Stromal cell of bone marrow (primary cell): ENCODE measurements at places on chromosomes 1 and 21.

DNA sequence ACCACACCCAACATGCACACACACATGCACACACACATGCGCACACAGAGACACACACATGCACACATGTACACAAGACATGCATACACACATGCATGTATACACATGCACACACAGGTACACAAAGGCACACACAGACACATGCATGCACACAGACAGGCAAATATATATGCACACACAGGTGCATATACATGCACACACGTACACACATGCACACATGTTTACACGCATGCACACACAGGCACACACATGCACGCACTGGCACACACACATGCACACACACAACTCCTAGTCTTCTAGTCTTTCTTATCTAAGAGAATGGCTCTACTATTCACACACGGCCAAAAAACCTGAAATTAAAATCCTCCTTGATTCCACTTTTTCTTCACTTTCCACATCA is 222.7 kb upstream of the PLD5 start:
- no peak for DNase-seq

DNA sequence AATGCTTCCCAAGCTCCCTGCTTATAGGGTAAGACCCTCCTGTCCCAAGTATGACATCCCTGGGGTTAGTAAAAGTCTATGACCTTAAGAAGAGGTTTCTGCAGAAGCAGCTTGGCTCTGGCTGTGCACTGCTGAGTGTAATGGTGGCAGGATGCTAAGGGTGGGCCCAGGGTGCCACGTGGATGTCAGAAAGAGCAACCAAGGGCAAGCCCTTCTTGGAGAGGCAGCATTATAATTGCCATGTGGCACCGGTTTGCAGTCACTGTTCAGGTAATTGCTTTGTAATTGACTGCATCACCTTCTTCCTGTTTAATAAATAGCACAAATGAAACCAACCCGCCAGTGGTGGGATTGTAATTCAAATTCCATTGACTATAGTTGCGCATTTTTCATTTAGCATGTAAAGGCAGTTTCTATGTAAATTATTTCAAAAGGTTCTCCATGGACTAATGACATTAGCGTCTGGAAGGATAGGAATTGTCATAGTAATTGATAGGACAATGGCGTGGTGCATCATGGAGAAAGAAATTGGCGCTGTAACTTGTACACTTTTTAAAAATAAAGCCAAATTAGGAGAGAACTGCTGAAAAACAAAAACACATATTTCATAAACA is 490.6 kb upstream of the VAMP3 start:
- DNase-seq: no peak

GRCh38 chr1:229024528-229025130 is 246.3 kb upstream of the RAB4A start:
- peak; percentile 70 for DNase-seq

DNA sequence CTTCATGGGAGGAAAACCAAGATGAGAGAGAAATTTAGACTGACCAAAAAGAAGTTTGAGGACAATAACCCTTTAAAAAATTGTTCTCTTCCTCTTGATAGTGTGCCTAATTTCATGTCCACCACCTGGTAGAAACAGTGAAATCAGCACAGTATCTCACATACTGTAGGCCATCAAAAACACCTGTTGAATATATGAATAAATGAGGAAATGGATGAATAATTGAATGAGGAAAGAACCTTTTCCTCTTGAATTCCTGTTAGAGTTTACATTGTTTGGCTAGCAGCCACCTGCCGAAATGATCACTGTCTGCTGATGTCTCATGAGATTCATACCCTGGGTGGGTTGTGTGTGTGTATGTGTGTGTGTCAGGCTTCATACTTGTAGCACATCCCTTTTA is 198.7 kb upstream of the PBX1 start:
- DNase-seq: no peak

- no peak for DNase-seq
These were observed 28.1 kb upstream of the WASF2 start for GRCh38 chr1:27517907-27518718.

- DNase-seq: no peak
These were observed 66.6 kb upstream of the POU3F1 start for GRCh38 chr1:38113159-38113666.

DNA sequence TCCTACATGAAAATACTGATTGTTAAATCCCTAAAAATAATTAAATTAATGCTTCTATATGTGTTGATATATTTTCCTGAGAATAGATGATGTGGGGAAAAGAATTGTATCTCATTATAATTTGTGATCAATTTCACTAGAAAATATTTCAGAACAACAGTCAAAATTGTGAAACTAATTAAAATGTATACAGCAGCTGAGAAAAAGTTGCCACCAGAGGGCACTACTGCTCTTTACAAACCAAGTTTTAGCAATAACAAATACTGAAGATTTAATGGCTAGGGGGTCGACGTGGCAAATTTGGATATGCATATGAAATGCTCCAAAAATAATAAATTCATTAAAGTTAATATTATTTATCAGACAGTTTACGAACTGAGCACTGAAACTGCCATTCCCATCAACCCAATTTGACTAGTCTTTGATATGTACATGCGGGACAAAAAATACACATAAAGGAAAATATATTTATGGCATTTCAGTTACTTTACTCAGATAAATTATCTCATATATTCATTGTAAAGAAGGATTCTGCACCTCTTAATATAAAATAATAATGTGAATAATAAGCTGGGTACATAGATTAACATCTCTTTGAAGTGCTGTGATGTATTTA is 96.3 kb upstream of the TMPRSS15 start:
- DNase-seq: peak; percentile 6

DNA sequence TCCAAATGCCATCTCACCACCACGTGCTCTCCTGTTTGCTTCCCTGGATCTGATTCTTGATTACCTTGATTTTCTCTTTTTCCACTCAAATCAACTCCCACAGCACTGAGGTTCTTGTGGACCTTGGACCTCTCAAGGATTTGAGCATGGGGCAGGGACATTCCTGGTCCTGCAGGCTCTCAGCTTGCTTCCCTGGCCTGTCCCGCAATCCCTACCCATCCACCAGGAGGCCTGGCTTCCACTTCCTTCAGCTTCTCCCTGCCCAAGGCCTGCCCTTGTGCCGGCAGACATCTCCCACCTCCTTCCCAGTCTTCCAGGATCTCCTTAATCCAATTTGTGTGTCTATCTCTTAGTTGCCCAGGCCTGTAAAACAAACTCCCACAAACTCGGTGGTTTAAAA is 21.6 kb downstream of the PLA2G2A start:
- DNase-seq: no peak

- DNase-seq: peak; percentile 68
These were observed 57.8 kb downstream of the SLC35D1 start for GRCh38 chr1:66996018-66996682.
